ENCODE measurements at places on chromosomes 3 and 15. TPM values are rescaled to one million over a fixed set of nuclear protein-coding genes. Genes with fewer than 3 reads are reported as not detected.

The CCR5 gene
- not detected for total RNA-seq

The MAPKAPK3 gene
- total RNA-seq = 31.8 TPM

The ABHD14A gene
- total RNA-seq = 7.3 TPM

The FGF12 gene
- 1.7 TPM for total RNA-seq

The CHRD gene
- total RNA-seq = 0.13 TPM

The ITIH1 gene
- total RNA-seq = not detected

The ALS2CL gene
- 5.3 TPM for total RNA-seq

The PEAK1 gene
- 123 TPM for total RNA-seq

The SST gene
- total RNA-seq = not detected

The LNP1 gene
- 2.2 TPM for total RNA-seq

The IQCH gene
- total RNA-seq = 2.4 TPM

The ZDHHC19 gene
- not detected for total RNA-seq

The FAM3D gene
- total RNA-seq = 0.27 TPM

The MASP1 gene
- 0.27 TPM for total RNA-seq

The PRICKLE2 gene
- total RNA-seq = 9.2 TPM

The IQCF5 gene
- total RNA-seq = not detected

The TMEM158 gene
- 5.3 TPM for total RNA-seq

The TNK2 gene
- total RNA-seq = 14.9 TPM

The RASGRP1 gene
- 0.13 TPM for total RNA-seq

The ZNF662 gene
- 2.4 TPM for total RNA-seq

The SLC9C1 gene
- total RNA-seq = 0.57 TPM

The NOX5 gene
- 0.07 TPM for total RNA-seq

The COMMD4 gene
- 48.7 TPM for total RNA-seq
